Activated CD4-positive, CD25-positive, alpha-beta regulatory T cell treated with anti-CD3 and anti-CD28 coated beads, Interleukin-2, amount 50 U/mL, for 24 hours (primary cell): ENCODE measurements at places on chromosomes 2 and 18.
A peak's percentile ranks its signal among the peaks of the same experiment; 100 is the strongest.

- peak; percentile 33 for ATAC-seq
These were observed 141.0 kb downstream of the RPIA start for GRCh38 chr2:88832311-88832991.

DNA sequence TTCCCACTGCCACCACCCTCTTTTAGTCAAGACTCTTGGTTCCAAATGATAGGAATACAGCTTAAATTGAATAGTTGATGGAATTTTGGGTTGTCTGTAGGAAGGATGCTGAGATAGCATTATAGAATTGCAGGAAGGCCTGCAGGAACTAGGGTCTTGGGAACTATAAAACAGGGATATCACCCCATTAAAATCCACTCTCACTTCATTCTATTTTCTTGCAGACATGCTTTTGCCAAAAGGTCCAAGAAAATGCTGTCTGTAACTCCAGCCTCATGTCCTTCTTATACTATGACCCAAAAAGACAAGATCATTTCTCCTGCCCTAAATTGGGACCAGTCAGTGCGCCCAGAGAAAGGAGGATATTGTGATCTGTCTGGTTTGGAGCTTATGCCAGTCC lies 89.1 kb downstream of the COMMD1 start:
- ATAC-seq = no peak

GRCh38 chr2:30721241-30721640 lies 86.0 kb downstream of the CAPN13 start:
- no peak for ATAC-seq

DNA sequence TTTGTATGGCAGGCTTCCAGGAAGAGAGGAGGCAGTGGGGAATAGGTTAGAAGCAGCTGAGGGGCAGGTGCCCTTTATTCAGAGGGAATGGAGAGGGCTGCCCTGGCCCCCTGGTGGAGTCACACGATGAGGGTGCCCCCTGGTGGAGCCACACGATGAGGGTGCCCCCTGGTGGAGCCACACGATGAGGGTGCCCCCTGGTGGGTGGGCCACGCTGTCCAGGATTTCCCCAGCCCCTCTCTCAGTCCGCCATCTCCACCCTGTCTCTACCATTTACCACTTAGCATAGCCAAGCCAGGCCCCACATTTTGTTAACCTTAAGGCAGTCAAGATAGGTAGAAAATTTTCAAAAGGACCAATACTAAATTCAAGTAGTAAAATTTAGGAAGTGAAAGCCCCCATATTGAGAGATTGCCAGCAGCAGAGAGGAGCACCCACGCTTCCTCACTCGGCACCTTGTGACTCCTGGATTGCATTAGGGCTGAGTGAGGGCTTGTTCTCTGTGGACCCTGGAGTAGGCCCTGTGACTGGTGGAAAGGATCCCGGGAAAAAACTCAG lies 10.4 kb upstream of the FAM228A start:
- ATAC-seq = peak; percentile 24

- ATAC-seq = no peak
These were observed 13.3 kb upstream of the DYM start for GRCh38 chr18:49473721-49474120.

GRCh38 chr2:108217211-108217610 lies 22.6 kb upstream of the SULT1C3 start:
- ATAC-seq = no peak

GRCh38 chr2:85525567-85525966 lies 13.4 kb upstream of the MAT2A start:
- no peak for ATAC-seq

GRCh38 chr2:18066894-18067293 lies 188.4 kb downstream of the KCNS3 start:
- no peak for ATAC-seq

- no peak for ATAC-seq
These were observed 450.4 kb upstream of the TCF4 start for GRCh38 chr18:56038171-56039030.

- ATAC-seq = no peak
These were observed 165.5 kb downstream of the DDX1 start for GRCh38 chr2:15756882-15757819.

DNA sequence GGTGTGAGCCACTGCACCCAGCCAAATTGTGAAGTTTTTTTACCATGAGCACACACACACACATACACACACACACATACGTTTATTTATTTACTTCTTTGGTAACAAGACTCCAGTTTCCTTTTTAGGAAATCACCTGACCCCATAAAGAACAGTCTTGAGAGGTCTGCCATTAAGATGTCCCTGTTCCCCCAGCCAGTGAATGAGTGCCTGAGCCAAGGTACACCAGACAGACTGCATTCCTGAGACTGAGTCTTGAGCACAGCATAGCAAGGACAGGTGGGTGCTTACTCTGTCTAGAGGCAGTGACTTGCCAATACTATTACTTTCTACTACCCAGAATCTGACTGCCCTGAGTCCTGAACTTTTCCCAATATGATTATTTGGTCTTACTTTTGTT lies 167.2 kb upstream of the SATB2 start:
- ATAC-seq = no peak

GRCh38 chr2:239264838-239265651 lies 135.8 kb downstream of the HDAC4 start:
- ATAC-seq = peak; percentile 67

DNA sequence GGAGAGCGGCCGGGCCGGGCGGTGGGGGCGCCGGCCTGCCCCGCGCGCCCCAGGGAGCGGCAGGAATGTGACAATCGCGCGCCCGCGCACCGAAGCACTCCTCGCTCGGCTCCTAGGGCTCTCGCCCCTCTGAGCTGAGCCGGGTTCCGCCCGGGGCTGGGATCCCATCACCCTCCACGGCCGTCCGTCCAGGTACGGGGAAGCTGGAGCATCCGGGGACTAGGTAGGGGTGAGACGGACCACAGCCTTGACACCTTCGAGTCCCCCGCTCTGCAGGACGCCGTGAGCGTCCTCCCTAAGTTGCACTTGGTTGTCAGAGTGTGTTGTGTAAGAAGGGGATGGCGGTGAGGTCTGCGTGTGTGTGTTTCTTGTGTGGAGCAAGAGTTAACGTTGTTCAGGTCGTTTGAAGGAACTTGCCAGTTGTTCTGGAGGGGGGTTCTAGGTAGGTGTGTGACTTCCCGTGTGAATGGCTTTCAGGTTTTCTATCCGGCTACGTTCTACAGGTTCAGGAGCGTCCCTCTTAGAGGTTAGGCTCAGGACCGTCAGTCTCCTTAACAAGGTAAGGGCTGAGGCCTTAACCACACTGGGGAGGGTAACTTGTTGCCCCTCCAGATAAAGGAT lies 393 bp downstream of the IL1R1 start:
- ATAC-seq = peak; percentile 10

DNA sequence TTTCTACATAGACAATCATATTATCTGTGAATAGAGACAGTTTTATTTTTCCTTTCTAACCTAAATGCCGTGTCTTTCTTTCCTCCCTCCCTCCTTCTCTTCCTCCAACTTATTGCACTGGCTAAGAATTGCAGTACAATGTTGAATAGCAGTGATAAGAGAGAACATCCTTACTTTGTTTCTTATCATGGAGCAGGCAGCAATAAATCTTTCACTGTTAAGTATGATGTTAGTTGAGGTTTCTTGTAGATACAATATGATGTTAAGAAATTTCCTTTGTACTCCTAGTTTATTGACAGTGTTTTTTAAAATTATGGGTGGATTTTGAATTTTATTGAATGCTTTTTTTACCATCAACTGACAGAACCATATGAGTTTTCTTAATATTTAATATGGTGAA lies 6.0 kb downstream of the LYPD6B start:
- ATAC-seq = no peak

GRCh38 chr18:415617-416612 lies 84.6 kb downstream of the COLEC12 start:
- no peak for ATAC-seq

DNA sequence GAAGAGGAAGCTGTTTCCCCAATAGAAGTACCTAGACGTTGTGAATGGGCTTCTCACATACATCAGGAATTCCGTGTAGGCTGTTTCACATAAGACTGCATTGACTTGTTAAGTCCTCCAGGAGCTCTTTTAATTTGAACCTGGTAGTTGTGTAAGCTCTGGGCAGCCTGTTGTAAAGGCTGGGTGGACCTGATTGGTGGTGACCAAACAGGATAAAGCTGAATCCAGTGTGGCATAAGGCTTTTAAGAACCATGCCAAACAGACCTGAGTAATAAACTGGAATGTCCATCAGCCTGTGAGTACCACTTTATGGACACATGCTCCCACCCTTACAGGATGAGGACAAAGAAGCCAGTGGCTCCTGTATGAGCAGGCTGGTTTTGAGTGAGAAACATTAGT lies 24.1 kb downstream of the RMND5A start:
- no peak for ATAC-seq

DNA sequence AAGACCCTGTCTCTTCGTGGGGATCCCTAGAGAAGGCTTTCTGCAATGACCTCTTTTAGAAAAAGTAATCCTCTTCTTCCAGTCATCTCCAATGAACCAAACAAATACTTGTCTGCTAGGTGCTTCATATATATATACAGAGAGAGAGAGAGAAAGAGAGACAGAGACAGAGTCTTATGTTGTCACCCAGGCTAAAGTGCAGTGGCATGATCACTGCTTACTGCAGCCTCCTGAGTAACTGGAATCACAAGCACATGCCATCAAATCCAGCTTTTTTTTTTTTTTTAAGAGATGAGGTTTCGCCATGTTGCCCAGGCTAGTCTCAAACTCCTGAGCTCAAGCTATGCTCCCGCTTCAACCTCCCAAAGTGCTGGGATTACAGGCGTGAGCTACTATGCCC lies 18.6 kb upstream of the PKDCC start:
- ATAC-seq = no peak

GRCh38 chr18:44700652-44701051 lies 20.0 kb downstream of the SETBP1 start:
- ATAC-seq = peak; percentile 32

DNA sequence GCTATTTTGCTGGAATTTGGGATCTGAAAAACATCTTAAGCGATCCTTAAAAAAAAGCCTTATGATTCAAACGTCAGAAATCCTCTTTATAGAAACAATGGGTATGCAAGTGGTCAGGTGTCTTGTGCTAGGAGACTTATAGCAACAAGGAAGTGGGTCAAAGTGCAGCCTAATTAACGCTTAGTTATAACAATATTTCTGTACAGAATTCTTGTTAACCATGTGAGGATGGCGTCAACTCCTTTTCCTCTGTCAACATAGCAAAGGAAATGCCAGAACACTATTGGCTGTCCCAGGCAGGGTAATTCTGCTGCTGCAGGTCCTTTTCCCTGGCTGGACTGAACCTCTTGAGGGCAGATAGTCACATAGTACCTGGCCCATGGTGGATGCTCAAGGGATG lies 189.4 kb downstream of the MSH2 start:
- ATAC-seq = no peak

DNA sequence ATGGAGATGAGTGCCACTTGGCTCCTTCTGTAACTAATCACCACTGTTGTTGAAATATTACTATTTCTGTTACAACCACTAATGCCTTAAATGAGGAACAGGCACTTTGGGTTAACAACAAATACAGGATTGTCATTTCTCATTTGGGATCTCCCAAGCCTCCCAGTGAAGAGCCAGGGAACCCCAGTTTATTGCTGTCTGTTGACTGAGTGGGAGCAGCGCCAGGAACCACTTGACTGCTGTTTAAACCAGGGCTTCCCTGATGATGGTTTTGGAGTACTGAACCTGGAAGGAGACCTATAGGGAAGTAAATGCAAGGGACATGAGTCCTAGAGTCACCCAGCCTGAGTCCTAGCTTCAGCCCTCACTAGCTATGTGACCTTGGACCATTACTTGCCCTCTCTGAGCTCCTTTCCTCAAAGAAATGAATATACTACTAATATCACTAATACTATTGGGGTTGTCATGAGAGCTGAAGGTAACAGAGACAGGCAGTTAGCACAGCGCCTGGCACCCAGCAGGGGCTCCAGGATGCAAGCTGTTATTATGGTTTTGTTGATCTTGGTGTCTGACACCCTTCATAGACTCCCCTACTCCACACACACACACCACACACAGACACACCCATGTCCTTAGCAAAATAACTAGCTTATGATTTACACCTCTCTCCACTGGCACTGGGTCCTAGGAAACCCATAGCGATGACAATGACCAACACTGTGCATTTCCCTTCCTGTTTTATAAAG lies 104.2 kb upstream of the FZD7 start:
- no peak for ATAC-seq

DNA sequence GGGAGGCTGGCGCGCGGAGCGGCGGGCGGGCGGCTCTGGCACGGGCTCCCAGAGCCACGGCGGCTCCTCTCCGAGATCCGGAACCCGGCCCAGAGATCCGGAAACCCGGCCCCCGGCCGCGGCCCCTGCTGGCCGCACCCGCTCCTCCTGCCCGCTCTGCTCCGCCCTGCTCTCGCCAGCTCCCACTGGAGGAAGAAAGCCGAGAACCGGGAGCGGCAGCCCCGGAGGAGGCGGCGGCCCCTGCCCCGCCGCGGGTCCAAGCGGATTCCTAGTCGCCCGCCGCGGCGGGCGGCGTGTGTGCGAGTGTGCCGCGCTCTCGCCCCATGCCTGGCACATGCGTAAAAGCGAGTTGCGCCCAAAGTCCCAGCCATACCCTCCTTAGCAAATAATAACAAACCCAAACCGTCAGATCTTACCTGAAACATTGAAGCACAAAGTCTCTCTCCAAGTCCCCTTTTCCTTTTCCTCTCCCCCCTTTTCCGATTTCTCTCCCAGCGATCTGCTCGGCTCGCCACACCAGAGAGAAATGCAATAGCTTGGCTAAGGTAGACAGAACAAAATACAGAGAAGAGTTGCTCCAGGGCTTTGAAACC lies 108.7 kb upstream of the KCTD1 start:
- ATAC-seq = no peak

DNA sequence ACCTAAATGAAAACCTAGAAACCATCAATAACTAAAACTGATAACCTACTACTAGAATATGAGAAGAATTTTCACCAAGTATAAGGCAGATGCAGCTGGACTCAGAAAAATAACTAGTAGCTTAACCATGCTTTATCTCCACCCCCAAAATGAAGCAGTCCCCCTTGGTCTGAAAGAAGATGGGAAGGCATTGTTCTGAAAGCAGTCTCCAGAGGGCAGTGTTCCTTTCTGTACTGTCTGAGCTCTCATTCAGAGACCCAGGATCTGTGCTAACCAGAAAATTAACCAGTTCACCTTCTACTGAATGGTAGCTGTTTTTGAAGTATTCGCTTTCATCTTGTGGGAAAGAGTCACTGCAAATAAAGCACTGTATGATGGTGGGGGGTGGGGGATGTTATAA lies 273.0 kb downstream of the PDE11A start:
- no peak for ATAC-seq

DNA sequence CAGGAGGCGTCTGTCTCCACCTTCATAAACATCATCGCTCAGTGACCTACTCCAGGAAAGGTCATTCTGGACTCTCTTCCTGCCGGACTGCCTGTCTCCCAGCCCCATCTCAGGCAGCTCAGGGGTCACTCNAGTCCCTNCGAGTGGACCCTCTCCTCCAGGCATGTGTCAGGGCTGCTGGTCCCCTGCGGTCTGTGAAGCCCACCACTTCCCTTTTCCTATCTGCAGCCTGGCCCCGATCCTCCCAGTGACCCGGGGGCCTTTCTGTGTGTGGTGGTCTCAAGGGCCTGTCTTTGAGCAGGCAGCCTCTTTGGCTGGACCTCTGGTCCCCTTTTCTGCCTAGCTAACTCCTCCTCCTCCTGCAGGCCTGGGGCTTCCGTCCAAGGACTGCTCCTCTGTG lies 5.9 kb upstream of the PARD6G start:
- ATAC-seq = no peak
